AG08395 (cell line): ENCODE measurements at places on chromosomes 6 and 20.

DNA sequence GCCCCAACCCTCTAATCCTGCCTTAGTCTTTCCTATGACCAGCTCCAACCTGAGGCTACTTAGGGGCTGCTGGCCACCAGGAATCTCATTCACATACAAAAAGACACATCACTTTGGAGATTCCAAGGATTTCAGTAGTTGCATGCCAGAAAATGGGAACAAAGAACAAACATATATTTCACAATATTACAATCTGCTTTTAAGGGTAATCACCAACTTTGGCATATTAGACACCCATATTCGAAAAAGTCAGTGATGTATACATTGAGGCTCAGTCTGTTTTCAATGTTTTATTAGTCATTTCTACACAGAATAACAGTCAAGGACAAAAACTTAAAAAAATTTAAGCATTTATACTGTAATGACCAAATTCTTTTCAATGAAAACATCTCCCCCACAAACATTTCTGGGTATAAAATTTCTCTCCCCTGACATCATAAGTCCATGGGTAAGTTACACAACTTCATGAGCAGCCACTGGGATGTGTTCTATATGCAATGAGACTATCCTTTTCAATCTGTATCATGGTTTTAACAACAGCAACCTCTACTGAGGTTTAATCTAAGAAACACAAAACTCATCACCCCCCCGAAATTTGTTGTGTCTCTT, 103.5 kb downstream of the MAP7 start:
- DNase-seq, result peak; percentile 61

DNA sequence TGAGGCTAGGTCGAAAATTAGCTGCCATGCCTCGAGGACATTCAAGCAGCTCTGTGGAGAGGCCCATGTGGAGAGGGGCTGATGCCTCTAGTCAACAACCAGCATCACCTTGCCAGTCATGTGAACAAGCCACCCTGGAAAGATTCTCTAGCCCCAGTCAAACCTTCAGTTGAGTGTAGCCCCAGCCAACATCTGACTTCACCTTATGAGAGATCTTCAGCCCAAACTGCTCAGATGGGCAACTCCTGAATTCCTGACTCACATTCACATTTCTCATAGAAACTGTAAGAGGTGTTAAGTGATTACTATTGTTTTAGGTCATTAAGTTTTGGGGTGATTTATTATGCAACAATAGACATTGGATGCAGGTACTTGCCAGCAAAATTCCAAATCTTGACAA, 44.9 kb downstream of the GJA10 start:
- DNase-seq, result no peak

- DNase-seq, result no peak
Measured at GRCh38 chr6:110938171-110938570, 20.3 kb upstream of the GTF3C6 start.

GRCh38 chr6:14060971-14061370, 56.6 kb upstream of the CD83 start:
- no peak for DNase-seq

DNA sequence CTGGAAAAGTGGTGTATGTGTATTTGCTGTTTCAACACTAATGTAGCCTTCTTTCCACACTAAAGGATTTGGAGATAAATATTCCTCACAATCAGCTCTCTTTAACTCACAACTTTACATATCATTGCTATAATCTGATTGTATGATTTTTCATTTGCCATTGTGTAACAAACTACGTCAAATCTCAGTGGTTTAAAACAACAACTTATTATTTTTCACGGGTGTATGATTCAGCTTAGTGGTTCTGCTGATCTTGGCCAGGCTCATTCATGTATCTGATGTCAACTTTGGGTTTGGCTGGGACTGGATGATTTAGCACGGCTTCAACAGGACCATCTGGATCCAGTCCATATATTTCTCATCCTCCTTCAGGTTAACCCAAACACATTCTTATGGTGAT, 55.4 kb upstream of the TMX4 start:
- DNase-seq, result no peak

- no peak for DNase-seq
Measured at GRCh38 chr6:93962566-93962965, 543.2 kb upstream of the EPHA7 start.

DNA sequence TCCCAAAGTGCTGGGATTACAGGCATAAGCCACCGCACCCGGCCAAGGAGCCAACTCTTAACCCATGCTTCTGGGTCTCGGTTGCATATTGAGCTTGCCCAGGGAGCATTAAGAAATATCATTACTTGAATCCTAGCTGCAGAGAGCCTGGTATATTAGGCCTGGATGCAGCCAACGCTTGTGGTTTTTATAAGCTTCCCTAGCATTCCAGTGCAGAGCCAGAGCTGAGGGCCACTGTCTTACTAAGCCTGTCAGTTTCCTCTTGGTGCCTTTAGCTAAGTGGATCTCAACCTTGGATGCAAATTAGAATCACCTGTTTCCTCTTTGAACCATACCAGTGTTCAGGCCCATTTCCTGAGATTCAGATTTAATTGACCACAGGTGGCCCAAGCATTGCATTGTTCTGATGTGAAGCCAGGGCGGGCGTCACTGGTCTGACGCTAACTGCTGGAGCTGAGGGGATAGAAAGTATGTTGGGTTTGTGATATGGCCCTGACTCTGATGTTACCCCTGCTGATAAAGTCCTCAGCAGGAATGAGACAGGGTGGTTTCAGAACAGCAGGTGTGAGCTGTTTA, 76.3 kb downstream of the BTBD3 start:
- DNase-seq, result no peak

DNA sequence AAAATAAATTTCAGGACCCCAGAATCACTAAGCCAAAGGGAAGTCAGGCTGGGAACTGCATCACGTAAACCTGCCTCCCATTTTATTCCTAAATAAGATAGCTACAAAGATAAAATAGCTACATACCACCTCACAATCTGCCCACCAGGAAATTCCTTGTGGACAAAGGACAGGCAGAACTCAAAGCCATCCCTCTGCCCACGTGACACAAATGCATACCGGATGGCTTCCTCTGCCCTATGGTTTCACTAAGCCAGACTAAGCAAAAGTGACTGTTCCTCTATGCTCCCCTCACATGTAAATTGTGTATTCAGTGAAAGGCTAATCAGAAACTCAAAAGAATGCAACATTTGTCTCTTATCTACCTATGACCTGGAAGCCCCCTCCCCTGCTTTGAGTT, 15.0 kb downstream of the MBOAT1 start:
- DNase-seq, result no peak

- no peak for DNase-seq
Measured at GRCh38 chr20:56897318-56897957, 268.3 kb downstream of the TFAP2C start.

DNA sequence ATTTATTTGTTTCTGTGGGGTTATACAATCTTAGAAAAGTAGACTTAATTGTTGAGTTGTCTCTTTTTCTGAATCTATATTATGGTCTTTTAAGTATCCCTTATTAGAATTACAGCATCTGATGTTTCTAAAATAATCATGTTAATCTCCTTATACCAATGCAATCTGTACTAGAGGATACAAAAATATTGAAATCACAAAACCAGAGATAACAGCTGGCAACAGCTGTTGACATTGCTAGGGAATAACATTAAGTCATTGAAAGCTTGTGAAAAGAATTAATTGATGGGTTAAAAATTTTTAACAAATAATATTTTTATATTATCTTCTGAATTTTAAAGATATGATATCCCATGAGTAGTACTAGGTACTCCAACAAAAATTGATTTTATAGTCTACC, 162.6 kb downstream of the COL19A1 start:
- DNase-seq, result no peak

- no peak for DNase-seq
Measured at GRCh38 chr6:66948106-66948505, 1241.1 kb upstream of the EYS start.

DNA sequence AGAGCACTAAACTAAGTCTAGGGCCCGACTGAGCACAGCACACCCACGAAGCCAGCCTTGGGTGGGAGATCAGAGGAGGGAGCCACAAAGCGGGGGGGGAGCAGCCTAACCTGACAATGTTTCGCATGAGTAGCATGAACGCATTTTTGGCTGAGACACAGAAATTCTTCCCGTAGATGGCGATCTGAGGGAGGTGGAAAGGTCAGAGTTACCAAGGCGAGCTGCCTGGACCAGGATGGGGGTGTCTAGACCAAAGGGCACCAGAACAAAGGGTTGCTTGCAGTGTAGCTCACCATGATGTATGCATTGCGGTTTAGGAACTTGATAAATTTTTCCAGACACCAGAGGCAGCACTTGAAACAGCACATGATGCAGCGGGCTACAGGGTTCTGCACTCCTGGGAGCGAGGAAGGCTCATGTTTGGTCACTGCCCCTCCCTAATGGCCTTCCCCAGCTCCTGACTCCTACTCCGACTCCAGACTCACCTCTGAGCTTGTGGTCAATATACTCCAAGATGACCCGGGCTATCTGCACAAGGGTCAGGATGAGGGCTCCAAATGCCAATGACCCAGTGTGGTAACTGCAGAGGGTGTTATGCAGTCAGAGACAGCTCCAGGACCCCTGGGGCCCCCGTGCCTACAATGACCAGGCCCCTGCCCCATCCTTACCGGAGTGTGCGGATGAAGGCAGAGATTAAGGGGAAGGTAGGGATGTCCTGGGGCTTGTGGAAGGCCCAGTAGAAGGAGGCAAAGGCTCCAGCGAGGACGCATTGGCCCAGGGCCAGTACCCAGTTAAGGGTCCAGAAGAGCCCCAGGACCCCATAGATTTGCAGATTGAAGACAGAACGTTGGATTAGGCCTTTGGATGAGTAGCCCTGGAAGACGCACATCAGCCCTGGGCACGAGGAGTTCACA, 2.8 kb upstream of the NEU1 start:
- no peak for DNase-seq

GRCh38 chr6:71139249-71139648, 149.4 kb upstream of the OGFRL1 start:
- no peak for DNase-seq

- no peak for DNase-seq
Measured at GRCh38 chr6:24125980-24126379, at the start of gene NRSN1. TSS of gene NRSN1 (plus strand) at chr6:24126215. CDS start at chr6:24134328, 8,113 bp downstream.

DNA sequence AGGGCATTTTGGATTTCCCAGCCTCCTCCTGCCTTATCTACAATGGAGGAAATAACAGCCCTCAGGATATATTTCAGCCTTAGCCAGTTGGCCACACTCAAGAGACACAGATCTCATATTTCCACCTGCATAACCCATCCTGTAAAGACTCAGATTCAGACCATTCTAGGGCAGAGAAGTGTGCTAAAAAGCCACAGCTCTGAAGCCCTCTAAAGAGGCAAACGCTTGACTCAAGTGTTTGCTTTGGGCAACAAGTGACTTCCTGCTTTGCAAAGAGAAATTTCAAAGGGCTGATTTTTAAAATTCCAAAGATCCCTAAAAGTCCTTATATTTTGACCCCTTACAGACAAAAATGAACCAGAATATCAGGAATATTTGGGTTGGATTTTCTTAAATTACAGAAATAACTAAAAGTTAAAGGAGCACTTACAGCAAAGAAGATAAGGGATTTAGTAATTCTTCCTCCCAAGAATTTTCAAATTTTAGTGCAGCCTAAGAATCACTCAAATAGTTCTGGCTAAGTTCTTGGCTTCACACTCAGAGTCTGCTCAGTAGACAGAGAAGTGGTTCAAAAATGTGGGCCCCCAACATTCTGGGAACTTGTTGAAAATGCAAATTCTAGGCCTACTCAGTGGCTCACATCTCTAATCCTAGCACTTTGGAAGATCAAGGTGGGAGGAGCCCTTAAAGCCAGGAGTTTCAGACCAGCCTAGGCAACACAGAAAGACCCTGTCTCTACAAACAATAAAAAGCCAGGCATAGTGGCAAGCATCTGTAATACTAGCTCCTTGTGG, 18.9 kb upstream of the ADGRF5 start:
- no peak for DNase-seq

- peak; percentile 44 for DNase-seq
Measured at GRCh38 chr20:23050847-23051627, 1.6 kb upstream of the THBD start.

DNA sequence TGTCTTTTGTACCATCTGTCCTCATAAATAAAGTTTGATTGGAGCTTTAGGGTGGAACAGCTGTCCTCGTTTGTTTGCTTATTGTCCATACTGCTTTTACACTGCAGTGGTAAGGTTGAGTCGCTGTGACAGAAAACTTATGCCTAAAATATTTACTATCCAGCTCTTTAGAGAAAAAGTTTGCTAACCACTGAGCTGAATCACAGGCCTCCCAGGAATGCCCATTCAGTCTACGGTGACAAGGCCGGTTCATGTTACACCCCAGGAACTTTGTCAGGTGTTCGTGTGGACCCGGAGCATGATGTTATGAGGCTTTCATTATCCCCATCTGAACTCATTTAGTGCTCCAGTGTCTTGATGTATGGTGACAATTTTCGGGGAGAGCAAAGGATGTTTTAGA, 401.1 kb downstream of the SAMD5 start:
- DNase-seq, result peak; percentile 6

DNA sequence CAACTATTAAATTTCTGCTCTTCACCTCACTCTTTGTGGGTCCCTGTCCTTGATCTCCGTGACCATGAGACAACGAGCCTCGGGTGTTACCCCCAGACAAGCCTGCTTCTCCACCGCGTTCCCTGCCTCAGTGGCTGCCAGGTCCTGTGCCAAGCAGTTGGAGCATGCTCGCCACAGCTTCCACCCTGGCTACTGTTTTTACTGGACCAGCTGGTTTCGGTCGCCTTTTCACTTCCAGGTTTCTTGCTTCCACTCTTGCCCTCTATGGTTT, 5.6 kb downstream of the TP53RK start:
- no peak for DNase-seq

- DNase-seq, result no peak
Measured at GRCh38 chr6:47419621-47420020, 58.0 kb upstream of the CD2AP start.

DNA sequence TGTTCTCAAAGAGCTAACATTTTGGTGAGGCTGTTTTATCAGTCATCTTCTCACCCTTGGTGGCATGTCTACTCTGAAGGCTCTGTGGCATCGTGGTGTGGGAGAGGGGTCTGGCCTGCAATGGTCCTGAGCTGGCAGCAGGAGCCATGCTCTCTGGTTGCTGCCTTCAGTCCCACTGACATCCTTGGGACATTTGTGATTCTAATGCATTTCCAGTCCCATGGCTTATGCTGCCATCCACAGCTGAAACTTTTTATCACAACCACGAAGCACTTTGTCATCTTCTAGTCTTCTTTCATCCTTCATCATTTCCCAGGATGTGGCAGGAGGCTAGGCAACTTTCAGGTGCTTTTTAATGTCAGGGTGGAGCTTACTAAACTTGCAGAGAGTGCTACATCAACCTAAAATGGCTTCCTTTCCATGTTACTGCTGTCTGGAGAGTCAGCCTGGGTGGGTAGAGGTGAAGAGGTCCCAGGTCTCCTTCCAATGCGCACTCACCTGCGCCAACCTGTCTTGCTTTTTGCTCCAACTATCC, 77.1 kb downstream of the GPR63 start:
- no peak for DNase-seq

DNA sequence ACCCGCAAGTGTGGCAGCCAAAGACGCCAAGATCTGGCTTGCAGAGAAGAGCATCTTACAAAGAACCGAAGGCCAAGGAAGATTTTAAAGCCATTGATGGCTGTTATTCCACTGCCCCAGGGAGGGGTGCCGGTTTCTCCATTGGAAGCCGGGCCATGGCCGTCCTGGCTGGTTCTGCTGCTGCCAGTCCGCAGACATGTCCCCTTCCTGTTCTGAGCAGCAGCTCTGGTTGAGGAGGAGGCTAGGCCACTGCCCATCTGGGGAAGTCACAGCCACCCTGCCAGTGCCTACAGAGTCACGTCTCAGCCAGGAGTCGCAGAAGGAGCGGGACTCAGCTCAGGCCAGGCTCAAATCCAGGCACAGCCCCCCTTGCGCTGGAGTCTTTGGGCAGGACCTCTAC, 42.6 kb upstream of the MRGBP start:
- DNase-seq, result no peak

GRCh38 chr6:141501616-141502015, 631.1 kb upstream of the GJE1 start:
- no peak for DNase-seq

- peak; percentile 34 for DNase-seq
Measured at GRCh38 chr20:53922901-53923314, 147.5 kb downstream of the BCAS1 start.
